ENCODE measurements at places on chromosomes 1 and 21.

DNA sequence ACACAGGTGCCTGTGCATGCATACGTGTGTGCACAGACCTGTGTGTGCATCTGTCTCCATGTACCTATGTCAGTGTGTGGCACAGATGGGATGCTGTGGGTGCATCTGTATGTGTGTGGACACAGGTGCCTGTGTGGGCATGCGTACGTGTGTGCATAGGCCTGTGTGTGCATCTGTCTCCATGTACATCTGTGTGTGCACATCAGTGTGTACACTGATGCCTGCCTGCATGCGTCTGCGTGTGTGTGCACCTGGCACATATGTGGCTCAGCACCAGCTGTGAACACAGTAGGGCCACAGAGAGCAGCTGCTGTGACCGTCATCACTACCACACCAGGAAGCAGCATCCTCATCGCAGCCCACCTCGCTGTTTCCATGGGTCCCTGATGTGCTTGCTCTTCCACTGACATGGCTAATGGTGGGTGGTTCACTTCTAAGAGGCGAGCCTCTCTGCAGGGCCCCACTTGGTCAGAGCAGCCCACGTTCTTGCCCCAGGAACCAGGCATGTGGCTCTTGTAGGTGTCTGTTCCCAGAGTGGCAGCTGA is 9.6 kb upstream of the SPATC1L start:
- DNase-seq, result no peak

- DNase-seq, result no peak
These were observed 158.6 kb downstream of the SYT2 start for GRCh38 chr1:202551683-202552082.

- no peak for DNase-seq
These were observed 44.3 kb downstream of the LHX9 start for GRCh38 chr1:197961449-197961848.

DNA sequence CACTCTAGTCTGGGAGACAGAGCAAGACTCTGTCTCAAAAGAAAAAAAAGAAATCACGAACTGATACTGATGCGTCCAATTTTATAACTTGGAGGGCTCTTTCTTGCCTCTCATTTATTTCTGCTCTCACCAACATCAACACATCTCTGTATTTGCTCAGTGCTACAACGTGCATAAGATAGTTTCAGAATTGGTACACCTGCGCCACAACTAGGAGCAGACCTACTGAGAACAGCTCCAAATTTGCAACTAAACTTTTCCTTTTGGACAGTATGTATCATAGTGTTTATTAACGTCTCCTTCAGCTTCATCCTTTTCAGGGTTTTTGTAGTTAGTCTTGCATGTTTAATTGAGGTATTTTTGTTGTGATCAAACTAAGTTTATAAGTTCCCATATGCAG is 27.7 kb downstream of the TRAPPC10 start:
- no peak for DNase-seq

DNA sequence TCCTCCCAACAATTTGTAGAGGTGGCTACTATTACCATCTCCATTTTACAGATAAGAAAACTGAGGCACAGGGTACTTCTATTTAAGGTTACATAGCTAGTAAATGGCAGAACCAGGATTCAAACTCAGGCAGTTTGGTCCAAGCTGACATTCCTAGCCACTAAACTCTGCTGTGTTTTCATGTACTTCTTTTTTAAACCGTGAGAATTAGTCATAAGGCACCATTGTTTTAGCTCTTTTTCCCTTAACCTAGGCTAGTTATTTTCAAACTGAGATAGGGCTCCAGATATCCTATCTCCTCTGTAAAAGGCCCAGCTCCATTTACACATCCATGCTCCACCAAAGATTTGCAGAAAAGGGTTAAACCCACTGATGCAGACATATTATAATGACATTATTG is 92.9 kb downstream of the PTPN14 start:
- DNase-seq, result no peak

GRCh38 chr1:68221980-68222373 is 10.3 kb downstream of the WLS start:
- no peak for DNase-seq

- no peak for DNase-seq
These were observed 5.6 kb upstream of the DHCR24 start for GRCh38 chr1:54892586-54892985.

DNA sequence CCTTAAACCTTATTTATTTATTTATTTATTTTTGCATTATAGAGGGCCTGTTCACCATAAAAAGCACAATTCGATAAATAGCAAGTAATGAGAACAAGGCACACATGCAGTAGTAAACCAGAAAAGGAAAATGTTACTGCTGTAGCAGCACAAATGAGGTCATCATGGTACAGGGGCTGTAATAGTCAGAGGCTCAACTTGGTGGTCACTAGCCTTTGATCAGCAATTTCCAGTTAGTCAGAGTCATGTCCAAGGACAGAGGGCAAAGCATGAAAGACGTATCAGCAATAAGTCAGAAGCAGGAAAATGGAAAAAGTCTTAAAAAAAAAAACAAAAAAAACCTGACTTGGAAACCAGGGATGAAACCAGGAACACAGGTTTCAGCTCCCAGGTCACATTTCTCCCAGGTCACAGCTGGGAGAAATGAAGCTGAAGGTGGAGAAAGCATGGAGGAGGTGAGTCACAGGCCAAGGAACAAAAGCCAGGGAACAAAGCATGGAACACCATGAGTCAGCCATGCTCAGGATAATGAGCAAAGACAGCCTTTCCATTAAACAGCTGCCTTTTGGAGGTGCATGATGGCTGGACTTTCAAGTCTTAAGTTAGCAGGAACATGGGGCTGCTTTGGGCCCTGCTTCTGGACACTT is 556.3 kb downstream of the LTN1 start:
- no peak for DNase-seq

- no peak for DNase-seq
These were observed 13.0 kb downstream of the WNT9A start for GRCh38 chr1:227934476-227935313.

GRCh38 chr1:225410036-225410435 is 17.8 kb downstream of the LBR start:
- DNase-seq, result no peak

DNA sequence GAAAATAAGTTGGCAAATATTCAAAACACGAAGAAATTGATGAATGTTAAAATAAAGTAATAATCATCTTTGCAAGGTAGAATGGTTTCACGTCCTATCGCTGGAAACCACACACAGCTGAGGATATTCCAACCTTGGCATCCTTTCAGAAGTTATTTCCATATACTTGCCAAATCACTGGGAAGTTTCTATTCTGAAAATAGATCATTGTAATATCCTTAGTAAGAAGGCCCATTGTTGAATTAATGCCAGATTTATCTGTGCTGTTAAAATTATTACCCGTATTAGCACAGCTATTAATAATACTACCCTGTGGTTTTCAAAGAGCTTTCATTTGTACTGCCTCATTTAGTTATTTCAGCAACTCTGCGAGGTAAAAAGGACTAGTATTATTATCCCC is 81.1 kb downstream of the OLFM3 start:
- DNase-seq, result no peak

DNA sequence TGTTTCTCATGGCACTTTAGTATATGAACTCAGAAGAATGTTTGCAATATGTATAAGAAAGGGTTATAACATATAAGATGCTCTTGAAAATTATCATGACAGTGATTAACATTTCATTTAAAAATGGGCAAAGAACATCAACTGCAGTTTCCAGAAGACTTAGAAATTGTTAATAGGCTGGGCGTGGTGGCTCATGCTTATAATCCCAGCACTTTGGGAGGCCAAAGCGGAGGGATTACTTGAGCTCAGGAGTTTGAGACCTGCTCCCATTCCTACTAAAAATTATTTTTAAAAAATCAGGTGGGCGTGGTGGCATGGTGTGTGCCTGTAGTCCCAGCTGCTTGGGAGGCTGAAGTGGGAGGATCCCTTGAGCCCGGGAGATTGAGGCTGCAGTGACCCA is 23.1 kb downstream of the MTF2 start:
- DNase-seq, result no peak

- DNase-seq, result no peak
These were observed 153.4 kb downstream of the SDCCAG8 start for GRCh38 chr1:243409284-243409683.

- no peak for DNase-seq
These were observed 364 bp downstream of the GOLPH3L start for GRCh38 chr1:150696590-150696989.

DNA sequence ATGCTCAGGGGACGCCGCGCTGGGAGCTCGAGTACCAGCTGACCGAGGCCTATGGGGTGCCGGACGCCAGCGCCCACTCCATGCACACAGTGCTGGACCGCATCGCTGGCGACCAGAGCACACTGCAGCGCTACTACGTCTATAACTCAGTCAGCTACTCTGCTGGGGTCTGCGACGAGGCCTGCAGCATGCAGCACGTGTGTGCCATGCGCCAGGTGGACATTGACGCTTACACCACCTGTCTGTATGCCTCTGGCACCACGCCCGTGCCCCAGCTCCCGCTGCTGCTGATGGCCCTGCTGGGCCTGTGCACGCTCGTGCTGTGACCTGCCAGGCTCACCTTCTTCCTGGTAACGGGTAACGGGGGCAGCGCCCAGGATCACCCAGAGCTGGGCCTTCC is 1.3 kb upstream of the XKR8 start:
- DNase-seq, result no peak

All from lower leg skin (tissue), 4 donors.